ENCODE measurements at places on chromosomes 16 and 17.

- peak; percentile 85 for DNase-seq
Measured at GRCh38 chr17:39573447-39574298, 34.0 kb downstream of the NEUROD2 start.

DNA sequence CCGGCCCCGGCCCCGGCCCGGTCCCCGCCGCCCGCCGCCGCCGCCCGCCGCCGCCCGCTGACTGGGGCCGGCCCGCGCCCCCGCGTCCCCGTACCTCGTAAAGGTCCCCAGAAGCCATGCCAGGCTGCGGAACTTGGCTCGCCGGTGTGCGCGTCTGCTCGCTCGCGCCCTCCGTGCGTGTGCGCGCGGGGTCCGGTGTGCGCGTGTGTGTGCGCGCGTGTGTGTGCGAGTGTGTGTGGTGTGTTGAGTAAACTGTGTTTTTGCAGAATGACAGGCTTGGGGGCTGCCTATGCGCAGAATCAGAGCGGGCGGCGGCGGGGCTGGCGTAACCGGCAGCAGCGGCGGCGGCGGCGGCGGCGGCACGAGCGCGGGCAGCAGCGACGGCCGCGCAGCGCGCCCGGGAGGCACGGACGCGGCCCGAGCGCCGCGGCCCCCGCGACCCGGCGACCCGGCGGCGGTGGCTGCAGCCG is 307 bp downstream of the CDYL2 start:
- peak; percentile 42 for DNase-seq

DNA sequence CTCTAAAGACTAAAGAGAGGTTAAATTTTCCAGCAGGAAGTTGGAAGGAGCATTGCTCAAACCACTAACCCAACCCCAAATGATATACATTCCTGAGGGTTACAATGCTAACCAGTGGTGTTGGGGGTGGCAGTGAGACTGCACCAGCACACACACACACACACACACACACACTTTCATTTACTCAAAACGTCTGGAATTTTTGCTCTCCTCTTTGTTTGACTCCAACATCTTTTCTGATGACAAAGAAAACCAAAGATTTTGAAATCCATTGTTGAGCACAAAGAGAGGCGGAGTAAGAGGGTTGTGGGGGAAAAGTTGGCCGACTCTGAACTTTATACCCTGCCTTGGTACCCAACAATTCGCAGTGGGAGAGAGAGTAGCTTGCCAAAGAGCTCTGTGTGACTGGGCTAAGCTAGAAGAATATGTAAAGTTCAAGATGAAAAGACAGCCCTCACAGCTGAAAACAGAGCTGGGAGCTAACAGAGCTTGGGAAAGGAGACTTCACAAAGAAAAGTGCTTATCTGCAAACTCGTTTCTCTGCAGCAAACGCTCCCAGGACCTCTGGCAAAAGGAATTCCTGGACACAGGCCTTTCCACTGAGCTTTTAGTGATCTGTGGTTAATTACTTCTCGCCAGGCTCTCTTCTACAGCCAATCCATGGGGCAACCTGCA is 426.0 kb upstream of the CDH11 start:
- peak; percentile 81 for DNase-seq

GRCh38 chr16:10069374-10069773 is 112.9 kb downstream of the GRIN2A start:
- no peak for DNase-seq

GRCh38 chr17:4558347-4558971 is 1.9 kb downstream of the GGT6 start:
- DNase-seq, result no peak

GRCh38 chr16:20881503-20881878 is 18.7 kb downstream of the DCUN1D3 start:
- DNase-seq, result no peak

DNA sequence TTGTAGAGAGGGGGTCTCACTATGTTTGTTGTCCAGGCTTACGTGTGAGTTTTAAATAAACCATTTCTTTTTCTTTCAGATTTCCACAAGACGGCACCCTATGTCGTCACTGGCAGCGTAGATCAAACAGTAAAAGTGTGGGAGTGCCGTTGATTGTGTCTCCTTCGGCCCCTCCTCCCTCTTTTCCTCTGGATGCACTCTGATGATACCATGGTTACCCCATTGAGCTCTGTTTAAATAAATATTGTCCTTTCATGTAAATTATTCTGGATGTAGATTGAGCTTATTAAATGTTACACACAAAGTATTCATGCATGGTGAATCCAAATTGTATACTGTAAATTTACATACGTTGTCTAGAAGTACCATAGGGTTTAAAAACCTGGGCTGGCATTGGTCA is 29.9 kb downstream of the CLUH start:
- DNase-seq, result no peak

DNA sequence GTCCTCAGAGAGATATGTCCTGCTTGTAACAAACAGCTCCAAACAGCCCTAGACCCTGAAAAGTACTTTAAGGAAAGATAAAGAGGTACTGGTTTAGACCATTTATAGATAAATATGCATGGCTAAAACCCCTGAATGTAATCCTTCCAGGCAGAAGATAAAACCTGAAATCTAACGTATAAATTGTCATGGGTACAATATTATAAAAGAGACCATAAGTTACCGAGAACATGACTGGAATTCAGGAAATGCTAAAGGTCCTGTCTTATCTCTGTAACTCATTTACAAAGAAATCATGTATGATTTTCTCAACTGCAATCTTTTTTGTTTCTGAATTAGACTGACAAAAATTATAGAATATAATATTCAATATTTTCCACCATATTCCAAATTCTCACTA is 9.2 kb upstream of the KANSL1 start:
- no peak for DNase-seq

DNA sequence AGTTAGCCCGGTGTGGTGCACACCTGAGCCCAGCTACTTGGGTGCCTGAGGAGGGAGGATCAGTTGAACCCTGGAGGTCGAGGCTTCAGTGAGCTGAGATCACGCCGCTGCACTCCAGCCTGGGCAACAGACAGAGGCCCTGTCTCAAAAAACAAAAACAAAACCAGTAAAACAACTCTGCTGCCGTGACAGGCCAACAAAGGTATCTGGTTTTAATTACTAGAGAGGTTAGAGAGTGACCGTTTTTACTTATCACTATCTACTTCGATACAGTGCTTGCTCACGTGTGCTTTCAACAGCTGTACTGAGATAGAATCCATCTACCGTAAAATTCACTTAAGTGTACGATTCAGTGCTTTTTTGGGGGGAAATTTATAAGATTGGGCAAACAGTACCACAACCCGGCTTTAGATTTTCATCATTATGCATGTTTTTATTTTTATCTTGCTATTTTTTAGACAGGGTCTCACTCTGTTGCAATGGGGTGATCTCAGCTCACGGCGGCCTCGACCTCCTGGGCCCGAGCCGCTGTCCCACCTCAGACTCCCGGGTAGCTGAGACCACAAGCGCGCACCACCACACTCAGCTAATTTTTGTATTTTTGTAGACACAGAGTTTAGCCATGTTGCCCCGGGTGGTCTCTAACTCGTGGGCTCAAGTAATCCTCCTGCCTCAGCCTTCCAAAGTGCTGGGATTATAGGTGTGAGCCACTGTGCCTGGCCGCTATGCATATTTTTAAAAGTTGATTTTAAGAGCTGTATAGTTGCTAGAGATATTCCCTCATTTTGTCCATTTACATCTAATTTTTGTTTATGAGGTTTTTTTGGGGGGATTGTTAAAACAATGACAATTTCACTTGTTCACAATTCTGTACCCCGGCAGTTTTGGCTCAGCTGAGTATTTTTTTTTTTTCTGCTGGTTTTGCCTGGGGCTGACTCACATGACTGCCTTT is 30.9 kb downstream of the SERPINF1 start:
- no peak for DNase-seq

DNA sequence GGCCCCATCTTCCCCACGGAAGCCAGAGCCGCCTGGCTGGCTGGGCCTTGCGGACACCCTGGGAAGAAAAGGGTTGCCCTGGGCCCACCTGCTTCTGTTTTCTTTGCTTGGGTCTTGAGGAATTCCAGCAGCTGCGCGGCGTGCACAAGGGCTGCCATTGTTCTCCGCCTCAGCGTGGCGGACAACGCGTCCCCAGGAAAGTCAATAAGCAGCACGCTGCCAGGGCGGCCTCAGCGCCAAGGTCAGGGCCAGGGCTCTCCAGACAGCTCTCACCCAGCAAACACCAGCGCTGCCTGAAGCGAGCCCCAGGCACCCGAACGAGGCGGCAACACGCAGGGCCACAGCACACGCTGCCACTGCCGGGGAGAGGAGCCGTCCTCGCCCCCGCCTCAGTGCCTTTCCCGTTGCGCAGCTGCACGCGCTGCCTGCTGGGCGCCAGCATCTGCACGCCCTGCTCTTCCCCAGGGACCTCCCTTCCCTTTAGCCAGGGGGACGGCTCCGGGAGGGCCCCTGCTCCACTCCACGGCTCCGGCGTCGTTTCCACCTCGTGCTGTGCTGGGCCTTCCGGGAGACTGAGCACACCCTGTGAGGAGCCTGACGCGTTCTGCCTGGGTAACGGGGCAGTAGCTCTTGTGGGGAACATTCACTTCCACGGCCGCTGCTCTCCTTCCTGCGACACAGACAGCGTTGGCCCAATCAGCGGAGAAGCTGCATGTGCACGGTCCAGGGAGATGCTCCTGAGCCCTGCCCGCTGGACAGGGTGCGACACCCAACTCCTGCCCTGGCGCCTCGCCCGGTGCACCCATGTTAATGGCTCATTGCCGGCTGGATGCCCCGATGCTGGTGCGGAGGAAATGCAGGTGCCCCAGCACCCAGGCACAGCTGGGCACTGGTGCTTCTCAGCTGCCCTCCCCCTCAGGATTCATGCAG is 57.8 kb downstream of the LMF1 start:
- DNase-seq, result no peak

- DNase-seq, result no peak
Measured at GRCh38 chr16:54655121-54655590, 275.5 kb upstream of the IRX5 start.
